ENCODE measurements at places on chromosomes 7 and 10.

- no peak for DNase-seq
These were observed 16.7 kb upstream of the CADPS2 start for GRCh38 chr7:122902751-122903495.

GRCh38 chr10:100506596-100507356, 12.9 kb downstream of the SEC31B start:
- DNase-seq, result no peak

DNA sequence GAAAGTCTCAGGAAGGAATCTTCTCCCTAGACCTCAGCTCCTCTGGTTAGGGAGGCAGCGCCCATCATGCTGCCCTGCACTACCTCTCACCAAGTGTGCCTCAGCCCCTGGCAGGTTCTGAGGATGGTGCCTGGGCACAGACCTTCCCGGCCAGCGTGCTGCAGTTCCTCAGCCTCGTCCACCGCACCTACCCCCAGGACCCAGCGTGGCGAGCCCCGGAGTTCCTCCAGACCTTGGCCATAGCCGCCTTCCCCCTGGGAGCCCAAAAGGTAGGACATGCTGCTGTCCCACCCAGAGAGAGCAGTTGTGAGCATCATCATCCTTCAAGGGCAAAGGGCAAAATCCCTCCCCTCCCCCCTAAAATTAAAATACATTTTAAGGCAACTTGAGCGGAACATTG, 122.5 kb downstream of the LRRC18 start:
- DNase-seq, result no peak

DNA sequence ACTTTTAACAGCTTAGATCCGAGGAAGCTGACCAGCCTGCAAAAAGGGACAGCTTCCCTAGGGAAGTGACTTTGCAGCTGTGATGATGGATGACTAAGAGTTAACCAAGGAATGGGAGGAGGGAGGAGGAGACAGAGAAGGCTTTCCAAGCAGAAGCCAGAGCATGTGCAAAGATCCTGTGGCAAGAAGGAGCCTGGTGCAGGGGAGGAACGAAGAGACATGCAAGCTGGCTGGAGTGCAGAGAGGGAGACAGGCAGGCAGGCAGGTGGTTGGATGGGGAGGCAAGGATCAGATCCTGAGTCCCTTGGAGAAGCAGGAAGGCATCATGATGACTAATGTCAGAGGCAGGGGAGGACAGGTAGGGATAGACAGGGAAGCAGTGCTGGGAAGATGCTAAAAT, 148.8 kb downstream of the PFKFB3 start:
- no peak for DNase-seq

- no peak for DNase-seq
These were observed 1211.2 kb upstream of the SORCS1 start for GRCh38 chr10:108375691-108376090.

DNA sequence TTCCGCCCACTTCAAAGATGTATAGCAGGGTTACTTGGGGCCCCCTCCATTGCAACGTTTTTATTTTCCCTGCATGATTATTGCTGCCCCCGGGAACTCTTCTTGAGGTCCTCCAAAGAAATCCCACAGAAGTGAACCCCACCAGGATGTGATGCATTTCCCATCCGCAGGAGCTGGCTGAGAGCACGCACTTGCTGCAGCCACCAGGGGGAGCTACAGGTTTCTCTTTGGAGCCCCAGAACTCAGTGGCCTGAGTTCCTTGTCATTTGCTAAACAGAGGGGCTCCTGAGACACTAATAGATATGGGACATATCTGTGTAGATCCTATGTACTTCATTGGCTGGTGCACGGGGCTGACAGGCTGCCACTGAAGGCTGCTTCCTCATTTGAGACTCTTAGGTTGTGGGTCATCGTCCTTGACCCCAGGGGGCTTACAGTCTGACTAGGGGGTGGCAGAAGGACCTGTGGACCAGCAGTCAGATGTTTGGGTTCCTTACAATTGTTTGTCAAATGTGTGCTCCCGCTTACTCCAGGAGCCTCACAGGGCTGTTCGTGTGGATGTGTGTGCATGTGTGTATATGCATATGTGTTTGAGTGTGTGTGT, 52.3 kb upstream of the ENO4 start:
- peak; percentile 74 for DNase-seq

DNA sequence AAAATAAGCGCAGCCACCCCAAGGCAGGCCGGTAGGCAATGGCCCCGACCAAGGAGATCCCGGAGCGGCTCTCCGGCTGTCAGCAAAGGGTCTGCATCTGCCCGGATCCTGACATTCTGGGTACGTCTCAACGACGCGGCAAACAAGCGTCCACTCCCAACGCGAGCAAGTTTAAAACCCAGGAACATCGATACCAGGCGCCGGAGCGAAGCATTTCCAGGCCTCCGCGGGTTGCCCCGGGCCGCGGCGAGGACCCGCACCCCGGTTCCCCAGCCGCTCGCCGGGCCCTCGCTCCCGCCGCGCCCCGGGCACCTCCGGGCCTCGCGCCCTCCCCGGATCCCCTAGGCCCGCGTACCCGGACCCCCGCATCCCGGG, 453 bp downstream of the URGCP start:
- peak; percentile 70 for DNase-seq

DNA sequence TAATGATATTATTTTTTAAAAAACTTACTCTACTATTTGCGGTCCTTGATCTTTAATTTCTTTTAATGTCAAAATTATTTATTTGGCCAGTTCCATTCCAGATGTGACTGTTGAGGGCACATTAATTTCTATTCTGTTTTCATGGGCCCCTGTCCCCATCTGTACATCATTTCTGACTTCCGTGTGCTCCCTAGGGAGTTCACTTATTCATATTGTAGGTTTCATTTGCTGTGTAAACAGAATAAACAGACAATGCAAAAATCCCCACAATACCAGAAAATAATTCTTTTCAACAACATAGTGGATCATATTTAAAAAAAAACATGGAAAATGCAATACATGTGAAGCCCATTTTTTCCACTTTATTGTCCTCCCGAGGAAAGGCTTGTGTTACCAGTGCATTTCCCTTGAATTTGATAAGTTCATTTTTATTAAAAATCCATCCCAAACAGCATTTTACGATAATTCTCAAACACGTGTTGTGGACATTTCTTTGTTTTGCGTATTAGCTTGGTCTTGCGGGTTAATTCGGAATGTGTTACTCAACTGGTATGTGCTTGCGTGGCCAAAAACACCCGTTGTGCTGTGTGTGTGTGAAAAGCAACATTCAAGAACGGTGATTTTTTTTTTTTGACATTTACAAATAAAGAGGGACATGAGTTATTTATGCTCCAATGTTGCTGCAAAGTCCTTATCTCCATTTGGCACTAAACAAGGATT, 138.4 kb downstream of the MGMT start:
- DNase-seq, result no peak

GRCh38 chr7:27173956-27174873, at the start of gene HOXA10:
Gene HOXA10 (minus strand): TSS chr7:27174320. CDS start chr7:27174306, 14 bp downstream.
- peak; percentile 44 for DNase-seq

- DNase-seq, result no peak
These were observed 88.3 kb upstream of the CYP26C1 start for GRCh38 chr10:92972066-92972870.

Measured in right cardiac atrium (tissue), 5 donors.